ENCODE measurements at places on chromosomes 7 and 10. TPM values are rescaled to one million over a fixed set of nuclear protein-coding genes. Genes with fewer than 3 reads are reported as not detected.

DNA sequence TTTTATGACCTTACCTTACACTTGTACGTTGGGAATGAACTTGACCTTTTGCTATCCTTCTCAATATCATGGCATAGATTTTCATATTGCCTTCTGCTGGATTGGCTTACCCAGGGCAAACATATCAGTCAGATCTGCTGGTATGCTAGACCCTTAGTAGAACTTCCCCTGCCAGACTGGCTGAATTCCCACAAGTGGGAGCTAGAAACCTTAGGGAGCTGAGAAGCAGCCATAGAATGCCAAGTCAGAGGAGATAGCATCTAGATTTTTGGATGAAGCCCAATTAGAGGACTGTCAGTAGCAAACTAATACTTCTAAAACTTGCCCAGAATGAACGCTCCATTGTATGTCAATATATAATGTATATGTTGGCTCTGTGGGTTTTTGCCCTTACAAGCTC, 385.0 kb downstream of the NXPH1 start:
- no peak for DNase-seq

- no peak for DNase-seq
Measured at GRCh38 chr10:11178606-11179515, 161.2 kb downstream of the CELF2 start.

DNA sequence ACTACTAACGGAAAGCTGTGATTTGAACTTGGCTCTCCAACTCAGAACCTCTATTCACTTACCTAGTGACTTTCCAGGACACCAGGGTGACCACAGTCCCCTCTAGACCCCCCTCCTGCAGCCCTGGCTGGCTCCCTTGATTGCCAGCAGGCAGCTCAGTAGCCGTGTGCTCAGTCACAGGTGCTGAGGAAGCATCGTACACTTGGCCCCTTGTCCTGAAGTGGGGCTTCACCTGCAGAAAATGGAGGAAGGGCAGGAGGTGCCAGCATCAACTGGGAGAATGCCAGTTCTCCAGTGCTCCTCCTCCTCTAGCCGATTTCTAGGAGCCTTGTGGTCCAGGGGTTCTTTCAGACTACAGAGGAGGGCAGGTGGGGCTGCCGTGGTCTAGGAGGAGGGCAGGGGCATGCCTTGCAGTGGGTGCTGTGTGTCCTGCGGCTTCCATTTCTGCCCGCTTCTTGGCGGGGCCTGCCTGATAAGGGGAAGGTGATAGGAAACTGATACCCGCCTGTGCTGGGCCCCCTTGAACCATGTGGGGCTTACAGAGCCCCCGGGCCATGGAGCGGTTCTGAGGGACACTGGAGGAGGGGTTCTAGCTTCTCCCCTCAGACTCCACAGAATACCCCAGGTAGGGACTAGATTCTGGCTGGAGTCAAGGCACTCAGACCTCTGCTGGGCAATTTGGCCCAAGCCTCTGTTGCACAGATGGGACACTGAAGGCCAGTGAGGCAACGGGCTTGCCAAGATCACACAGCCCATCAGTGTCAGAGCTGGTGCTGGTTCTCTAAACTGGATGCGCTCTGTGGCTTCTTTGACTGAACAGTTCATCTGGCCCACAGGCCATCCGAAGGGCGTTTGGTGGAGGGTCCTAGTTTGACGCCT, 14.0 kb downstream of the FAM241B start:
- no peak for DNase-seq

- no peak for DNase-seq
Measured at GRCh38 chr7:155684543-155684942, 40.1 kb downstream of the RBM33 start.

DNA sequence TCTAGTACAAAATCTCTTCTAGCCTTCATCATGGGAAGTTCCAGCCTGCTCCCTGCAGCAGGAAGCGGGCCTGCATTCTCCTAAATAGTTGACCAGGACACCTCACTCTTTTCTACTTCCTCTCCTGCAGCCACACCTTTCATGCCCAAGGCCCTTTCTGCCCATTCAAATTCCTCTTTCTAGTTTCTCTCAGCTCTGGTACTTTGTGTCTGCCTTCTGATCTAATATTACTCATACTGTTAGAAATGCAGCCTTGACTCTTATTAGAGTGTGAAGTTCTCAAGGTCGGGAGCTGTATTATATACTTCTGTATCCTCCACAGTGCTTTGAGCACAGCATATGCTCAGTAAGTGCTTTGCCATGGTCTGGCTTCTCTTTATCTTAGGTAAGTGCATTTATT, 103.1 kb downstream of the PRKCQ start:
- DNase-seq = no peak

GRCh38 chr7:18893156-18893555, 224.3 kb downstream of the TWIST1 start:
- DNase-seq = no peak

DNA sequence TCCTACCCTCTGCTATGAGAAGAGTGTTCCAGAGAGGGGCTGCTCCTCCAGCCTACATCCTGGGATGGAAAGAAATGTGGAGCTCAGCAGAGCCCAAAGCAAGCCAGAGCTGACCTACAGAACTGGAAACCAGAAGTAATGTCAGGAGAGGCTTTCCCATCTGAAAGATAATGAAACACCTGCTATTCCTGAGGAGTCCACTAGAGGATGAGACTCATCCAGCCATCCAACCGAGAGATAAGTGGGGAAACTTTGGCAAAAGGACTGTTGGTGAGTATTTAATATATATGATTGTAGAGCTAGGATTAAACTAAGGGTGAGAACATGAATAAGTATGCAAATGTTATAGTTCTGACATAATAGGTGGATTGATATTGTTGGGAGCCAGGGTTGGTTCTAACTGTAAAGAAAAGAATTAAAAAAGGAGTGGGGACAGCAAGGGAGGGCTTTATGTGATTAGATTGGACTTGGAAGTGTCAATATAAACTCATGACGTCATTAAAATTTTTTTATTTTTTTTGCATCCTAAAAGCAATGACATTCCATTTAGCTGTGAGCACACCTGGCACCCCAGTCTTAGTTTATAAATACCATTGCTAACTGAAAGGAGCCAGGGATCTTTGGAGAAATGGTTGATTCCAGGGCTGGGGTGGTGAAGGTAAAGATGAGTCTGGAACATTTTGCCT, 312.8 kb upstream of the NFE2L3 start:
- DNase-seq = no peak

GRCh38 chr10:71970331-71970730, 6.1 kb downstream of the CHST3 start:
- DNase-seq = no peak

DNA sequence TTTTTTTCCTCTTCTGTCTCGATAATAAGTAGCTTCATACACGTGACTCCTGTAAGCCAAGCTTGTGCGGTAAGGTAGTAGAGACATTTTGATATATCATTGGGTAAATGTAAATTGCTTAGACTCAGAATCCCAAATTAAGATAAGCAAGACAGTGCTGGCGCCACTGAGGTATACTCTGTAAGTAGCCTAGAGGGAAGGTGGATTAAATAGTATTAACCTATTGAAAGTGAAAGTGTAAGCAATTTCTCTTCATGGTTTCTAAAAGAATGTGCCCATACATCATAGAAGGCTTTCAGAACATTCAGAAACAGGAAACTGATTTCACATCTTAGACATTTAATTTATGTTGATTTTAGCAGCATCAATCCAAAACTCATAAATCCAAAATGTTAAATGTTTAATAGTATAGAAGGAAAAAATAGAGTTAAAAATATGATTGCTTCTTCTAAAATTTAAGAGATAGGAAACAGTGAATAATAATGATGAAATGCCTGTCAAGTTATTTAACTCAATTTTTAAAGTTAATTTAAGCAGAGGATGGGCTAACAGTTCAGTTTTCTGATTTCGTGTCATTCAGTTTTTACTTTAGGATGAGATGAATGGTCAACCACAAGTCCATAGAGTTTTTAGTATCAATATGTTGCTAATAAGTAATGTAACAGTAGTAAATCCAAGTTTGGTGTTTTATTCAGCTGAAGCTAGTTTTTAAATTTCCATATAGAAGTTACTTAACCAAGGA, 36.8 kb downstream of the LRRC72 start:
- no peak for DNase-seq

DNA sequence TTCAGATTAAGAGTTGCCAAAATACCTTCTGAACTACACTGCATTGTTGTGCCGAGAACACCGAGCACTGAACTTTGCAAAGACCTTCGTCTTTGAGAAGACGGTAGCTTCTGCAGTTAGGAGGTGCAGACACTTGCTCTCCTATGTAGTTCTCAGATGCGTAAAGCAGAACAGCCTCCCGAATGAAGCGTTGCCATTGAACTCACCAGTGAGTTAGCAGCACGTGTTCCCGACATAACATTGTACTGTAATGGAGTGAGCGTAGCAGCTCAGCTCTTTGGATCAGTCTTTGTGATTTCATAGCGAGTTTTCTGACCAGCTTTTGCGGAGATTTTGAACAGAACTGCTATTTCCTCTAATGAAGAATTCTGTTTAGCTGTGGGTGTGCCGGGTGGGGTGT, 45.0 kb downstream of the DAGLB start:
- no peak for DNase-seq

- no peak for DNase-seq
Measured at GRCh38 chr10:34364253-34365037, 450.7 kb downstream of the PARD3 start.

DNA sequence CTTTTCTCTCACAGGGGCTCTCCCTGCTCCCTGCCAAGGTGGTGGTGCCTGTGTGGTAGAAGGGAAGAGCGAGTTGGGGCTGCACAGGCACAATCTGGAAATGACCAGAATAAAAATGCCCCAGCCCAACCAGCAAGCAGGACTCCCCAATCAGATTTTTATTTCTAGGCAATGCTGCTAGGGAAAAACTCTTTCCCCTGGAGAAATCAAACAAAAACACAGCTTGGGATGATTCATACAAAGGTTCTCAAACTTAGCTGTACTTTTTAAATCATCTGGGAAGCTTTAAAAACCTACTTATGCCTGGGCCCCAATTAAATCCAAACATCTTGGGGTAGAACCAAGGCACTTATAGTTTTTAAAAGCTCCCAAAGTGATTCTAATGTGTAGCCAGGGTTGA, 243.2 kb downstream of the HTR7 start:
- DNase-seq = no peak

GRCh38 chr7:135771961-135772638, 23.5 kb upstream of the FAM180A start:
- no peak for DNase-seq

DNA sequence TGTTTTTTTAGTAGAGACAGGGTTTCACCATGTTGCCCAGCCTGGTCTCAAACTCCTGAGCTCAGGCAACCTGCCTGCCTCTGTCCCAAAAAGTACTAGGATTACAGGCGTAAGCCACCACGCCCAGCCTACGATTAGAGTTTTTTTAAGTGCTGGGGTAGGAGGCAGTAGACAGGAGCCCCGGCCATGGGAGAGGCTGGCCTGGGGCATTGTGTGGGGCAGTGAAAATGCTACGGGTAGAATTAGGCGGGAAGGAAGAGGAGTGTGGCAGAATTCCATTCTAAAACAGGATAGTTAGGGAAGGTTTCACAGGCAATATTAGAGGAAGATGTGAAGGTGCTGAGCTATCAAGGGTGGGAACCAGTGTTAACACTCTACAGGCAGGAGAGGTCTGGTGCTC, 31.3 kb upstream of the FXYD4 start:
- no peak for DNase-seq

- no peak for DNase-seq
Measured at GRCh38 chr10:111739125-111739873, 444.3 kb downstream of the GPAM start.

- no peak for DNase-seq
Measured at GRCh38 chr7:68439897-68440296, 1158.4 kb upstream of the AUTS2 start.

- DNase-seq = peak; percentile 95
Measured at GRCh38 chr10:119305860-119306513, 98.6 kb downstream of the GRK5 start.

- peak; percentile 32 for DNase-seq
Measured at GRCh38 chr10:97065128-97065527, 120.6 kb downstream of the SLIT1 start.

DNA sequence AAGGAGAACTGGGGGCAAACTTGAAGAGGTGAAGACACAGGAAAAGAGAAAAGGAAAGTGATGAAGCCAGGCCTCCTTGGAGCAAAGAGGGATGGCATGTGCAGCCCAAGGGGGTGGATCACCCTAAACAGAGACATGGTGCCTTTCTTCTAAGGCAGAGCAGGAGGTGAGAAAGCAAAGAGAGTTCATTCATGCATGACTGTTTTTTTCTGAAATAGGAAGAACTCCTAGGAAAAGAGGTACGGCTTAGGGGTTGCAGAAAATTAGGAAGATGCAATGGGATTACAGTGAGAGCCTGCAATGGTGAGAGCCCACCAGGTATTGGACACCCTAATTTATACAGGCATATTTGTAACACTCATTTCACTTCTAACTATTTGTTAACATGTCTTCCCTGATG, 15.9 kb downstream of the ITGB1 start:
- DNase-seq = no peak

DNA sequence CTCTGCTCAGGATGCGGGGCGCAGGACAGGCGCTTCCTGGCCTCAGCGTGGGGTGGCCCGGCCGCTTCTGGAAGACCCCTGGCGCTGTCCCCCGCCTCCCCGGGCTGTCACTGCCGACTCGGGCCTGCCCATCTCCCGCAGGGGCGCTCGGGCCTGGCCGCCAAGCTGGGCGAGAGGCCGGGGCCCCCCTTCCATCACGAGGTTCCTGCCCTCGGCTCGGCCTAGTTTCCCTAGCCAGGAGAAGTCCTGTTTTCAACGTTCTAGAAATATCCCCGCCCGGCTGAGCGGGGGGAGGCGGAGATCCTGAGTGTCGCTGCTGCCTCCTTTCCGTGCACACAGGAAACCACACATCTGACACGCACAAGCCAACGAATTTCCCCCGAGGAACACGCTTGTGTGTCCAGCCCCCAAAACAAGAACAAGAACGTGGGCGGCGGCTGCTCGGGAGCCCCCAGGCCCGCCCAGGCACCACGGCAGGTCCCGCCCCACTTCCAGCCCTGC, 33.7 kb downstream of the AP5Z1 start:
- DNase-seq = no peak

DNA sequence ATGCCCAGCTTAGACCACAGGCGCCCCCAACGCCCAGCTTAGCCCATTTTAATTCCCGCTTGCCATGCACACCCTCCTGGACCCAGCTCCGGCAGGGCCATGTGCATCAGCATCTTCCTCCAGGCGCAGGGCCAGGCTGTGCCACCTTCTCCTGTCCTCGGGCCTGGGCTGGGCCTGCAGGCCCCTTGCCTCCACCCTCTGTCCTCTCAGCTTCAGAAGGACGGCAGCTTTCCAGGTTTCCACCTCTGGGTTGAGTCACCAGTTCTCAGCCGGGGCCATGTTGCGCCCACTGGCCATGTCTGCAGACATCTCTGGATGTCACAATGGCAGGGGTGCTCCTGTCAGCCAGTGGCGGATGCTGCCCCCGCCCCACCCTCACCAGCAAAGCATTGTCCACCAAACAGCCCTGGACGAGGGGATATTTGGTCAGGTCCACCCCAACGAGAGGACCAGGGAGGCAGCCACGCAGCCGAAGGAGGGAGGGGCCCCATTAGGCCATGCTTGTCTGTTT, 59.1 kb upstream of the NKX6-2 start:
- no peak for DNase-seq

GRCh38 chr7:96241855-96242254, 80.0 kb downstream of the SLC25A13 start:
- no peak for DNase-seq

Gene SPDYE11
- total RNA-seq = not detected

Gene CISD1
- 56.9 TPM for total RNA-seq

Gene TAS2R5
- not detected for total RNA-seq

Gene IDI2
- not detected for total RNA-seq

Gene CDNF
- 0.92 TPM for total RNA-seq

Gene METTL27
- total RNA-seq = not detected

Gene AKR1C8
- not detected for total RNA-seq

Gene LRRN3
- not detected for total RNA-seq

Data from MG63 (cell line).